ENCODE measurements at places on chromosomes 4 and X.

GRCh38 chrX:34875204-34875603 lies 67.4 kb upstream of the FAM47B start:
- no peak for DNase-seq

DNA sequence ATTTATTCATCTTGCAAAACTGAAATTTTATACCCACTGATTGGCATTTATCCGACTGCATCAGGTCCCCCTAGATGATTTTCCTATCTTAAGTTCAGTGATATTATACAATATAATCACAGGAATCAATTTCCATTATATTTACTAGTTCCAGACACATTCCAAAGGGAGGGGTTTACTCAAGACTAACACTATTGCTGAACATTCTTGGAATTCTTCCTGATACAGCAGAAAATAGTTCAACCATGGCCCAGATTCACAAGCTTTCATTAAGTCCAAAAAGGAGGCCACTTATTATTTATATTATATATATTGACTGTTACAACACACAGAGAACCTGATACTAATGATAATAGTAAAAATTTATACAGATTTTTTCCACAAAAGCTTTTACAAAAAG lies 2353.6 kb downstream of the PCDH7 start:
- no peak for DNase-seq

DNA sequence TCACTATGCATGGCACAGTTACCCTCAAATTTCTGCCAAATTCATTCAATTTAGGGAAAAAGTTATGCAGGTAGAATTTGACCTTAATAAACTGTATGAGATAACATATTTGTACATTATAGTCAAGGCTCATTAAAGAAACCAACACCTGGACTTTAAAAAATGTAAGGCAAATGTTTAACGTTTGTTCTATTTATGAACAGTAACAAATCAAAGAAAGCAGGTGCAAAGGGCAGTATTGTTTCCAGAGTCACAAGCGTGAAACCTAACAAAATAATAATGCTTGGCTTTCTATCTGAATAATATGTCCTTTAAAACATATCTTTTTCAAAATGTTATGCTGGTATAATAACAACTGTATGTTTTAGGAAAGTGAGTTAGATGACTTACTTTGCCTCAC lies 41.2 kb downstream of the LIN54 start:
- DNase-seq: no peak

- DNase-seq: no peak
Observed at GRCh38 chr4:145760176-145760575, 80.2 kb downstream of the C4orf51 start.

DNA sequence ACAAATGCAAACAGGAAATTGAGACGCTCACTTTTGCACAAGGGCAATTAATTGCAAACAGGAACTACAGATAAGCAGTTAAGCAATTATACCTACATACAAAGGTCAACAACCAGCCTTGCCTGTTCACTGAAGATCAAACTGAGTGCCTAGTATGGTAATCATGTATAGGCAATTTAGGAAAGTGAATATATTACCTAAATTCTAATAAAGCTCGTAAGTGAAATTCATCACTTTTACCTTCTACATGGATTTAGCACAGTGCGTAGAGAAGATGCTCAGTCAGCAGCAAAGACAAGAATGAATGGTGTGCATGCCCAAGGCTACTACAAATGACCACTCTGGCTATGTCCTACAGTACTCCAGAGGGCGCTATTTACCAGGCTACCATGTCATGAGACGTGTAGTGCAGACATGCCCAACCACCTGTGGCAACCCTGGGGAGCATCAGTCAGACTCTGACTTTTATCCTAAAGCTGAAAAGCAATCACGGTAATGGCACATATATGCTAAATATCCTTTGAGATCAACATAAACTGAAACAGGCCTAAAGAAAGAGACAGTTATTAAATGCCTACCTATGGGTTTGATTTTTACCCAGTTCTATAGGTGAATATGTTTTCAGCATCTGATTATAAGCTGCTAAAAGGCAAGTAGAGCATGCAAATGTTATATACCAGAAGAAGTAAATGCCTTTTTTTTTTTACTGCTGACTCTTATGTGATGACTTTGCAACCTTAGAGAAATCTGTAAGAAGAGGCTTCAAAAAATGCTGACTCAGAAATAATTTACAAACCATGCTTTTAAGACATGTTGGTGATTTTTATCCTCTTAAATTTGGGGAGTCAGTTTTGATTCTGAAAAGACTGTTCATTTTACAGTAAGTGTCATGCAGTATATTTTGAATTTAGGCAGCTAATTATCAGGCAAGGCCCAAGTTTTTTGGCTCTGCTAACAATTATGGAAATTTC lies 178.0 kb downstream of the PPP3CA start:
- DNase-seq: peak; percentile 88

DNA sequence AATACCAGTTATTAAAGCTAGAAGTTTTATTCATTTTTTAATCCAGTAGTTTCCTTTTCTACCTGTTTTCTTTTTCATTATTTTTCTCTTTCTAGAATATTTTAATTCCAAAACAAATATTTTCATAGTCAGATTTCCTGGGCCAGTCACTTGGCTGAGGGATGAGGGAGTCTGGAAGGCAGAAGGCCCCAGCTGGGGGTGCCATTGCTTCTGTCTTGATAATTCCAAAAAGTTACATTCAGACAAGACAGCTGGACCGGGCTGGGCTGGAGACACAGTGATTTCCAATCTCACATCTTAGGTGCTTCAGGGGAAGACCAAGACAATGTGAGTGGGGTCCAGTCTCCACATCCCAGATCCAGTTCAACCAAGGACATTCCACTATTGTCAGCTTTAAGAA lies 263.5 kb downstream of the TMA16 start:
- DNase-seq: no peak

DNA sequence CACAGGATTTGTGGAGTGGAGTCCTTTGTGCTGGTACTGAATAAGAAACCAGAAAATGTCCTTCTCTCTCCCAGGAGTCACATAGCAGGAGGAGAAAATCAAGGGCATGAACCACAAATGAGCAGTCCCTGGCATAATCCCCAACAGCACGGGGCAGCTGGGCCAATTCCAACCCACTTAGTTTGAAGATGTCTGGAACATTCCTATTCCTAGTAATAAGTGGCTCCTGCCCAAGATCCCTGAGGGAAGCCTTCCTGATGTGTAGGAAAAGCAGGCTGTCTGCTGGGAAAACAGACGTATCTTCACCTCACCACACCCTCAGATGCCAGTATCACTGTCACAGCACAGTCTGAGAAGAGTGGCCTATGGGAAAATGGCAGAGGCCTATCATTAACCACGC lies 182.8 kb upstream of the MAP3K15 start:
- DNase-seq: no peak

All from WERI-Rb-1 (cell line).